ENCODE measurements at places on chromosomes 12 and 14.

- no peak for DNase-seq
Measured at GRCh38 chr12:109466821-109467220, 10.3 kb downstream of the KCTD10 start.

DNA sequence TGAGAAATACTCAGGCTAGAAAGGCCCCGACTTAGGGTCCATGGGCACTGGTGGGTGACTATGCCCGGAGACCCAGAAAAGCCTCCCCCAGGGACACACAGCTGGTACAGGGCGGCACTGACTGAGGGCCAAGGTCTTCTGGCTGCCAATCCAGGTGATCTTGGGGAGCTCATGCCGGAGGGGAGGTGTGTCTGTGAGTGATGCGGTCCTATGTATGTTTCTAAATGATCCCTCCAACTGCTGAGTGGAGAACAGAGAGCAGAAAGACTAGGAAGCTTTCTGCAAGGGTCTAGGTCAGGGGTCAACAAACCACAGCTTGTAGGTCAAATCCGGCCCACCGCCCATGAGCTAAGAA, 391 bp downstream of the SERPINA4 start:
- no peak for DNase-seq

- no peak for DNase-seq
Measured at GRCh38 chr14:95069547-95069946, 87.8 kb downstream of the DICER1 start.

DNA sequence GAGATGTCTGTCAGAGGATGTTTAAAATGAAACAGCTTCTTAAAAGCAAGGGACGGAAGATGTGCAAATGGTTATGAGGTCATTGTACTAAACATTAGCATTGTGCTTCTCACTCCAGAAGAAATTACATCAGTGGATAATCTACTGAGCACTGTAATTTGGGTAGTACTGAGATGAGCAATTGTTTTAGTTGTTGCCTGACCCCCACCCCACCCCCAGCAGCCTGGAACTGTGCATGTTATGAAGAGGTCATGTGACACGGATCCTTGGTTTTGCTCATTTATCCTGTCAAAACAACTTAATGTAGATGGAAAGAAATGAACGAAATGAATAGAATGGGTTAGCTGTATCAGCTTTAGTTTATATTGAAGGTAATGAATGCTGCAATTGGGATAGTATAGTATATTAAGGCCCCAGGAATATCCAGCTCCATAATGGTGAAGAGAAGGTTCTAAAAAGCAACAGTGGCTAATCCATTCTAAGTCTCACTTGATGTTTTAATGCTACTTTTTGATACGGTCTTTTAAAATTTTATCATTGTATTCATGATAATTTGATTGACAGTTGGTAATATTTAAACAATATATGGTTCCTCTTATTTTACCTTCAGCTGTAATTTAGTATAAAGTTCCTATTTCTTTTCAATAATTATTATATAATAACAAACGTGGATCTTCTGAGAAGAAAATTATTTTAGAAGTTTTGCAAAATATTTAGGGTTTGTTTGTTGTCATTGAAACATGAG, 58.5 kb downstream of the WNK1 start:
- no peak for DNase-seq

DNA sequence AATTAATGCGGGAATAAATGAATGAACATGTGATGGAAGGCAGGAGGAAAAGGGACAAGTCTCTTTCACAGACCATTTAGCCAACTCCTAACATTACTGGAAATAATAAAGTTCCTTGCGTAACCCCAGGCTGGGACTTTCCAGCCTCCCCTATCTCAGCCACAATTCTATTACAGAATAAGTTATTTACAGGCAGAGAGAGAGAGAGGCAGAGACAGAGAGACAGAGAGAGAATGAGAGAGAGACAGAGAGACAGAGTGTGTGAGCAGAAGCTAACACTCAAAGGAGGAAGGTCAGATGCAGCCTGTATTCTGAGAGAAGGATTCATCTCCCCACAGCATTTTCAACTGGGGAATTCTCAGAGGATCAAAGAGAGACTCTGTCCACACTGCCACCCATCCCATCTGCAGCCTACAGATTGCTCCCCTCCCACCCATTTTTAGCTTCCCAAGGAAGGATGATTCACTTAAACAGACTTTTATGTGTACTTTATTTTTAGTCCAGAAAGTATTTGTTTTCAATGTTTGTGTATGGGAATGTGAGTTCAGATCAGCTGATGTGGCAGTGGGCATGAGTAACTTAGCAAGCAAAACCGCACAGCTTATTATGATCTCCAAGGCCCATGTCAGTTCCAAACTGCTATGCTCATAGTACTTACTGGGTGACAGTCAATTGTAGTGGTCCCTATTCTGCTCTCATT, 165.7 kb downstream of the CAND1 start:
- no peak for DNase-seq

DNA sequence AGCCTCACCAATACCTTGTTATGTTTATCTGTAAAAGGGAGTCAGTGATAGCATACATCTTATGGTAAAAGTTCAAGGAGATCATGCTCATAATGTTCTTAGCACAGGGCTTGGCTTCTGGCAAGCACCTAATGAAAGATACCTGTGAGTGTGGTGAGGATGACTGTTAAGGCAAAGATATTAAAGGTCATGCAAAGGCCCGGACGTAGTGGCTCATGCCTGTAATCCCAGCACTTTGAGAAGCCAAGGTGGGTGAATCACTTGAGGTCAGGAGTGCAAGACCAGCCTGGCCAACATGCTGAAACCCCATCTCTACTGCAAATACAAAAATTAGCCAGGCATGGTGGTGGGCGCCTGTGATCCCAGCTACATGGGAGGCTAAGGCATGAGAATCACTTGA, 425.9 kb upstream of the TBX3 start:
- no peak for DNase-seq

- no peak for DNase-seq
Measured at GRCh38 chr12:39365364-39366001, 77.4 kb downstream of the KIF21A start.

DNA sequence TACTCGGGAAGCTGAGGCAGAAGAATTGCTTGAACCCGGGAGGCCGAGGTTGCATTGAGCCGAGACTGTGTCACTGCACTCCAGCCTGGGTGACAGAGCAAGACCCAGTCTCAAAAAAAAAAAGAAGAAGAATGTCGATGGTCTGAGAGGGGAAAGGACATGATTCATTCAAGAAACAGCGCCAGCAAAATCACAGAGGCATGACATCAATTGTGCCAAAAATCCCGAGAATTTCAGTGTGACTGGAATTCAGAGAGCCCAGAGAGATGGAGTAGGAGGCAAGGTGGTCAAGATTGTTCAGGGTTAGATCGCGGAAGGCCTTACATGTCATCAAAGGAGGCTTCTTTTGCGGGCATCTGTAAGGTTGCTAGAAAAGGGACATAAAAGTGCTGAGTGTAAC, 483.3 kb downstream of the VRK1 start:
- no peak for DNase-seq

GRCh38 chr14:69193721-69194120, 2.4 kb downstream of the EXD2 start:
- DNase-seq: no peak

DNA sequence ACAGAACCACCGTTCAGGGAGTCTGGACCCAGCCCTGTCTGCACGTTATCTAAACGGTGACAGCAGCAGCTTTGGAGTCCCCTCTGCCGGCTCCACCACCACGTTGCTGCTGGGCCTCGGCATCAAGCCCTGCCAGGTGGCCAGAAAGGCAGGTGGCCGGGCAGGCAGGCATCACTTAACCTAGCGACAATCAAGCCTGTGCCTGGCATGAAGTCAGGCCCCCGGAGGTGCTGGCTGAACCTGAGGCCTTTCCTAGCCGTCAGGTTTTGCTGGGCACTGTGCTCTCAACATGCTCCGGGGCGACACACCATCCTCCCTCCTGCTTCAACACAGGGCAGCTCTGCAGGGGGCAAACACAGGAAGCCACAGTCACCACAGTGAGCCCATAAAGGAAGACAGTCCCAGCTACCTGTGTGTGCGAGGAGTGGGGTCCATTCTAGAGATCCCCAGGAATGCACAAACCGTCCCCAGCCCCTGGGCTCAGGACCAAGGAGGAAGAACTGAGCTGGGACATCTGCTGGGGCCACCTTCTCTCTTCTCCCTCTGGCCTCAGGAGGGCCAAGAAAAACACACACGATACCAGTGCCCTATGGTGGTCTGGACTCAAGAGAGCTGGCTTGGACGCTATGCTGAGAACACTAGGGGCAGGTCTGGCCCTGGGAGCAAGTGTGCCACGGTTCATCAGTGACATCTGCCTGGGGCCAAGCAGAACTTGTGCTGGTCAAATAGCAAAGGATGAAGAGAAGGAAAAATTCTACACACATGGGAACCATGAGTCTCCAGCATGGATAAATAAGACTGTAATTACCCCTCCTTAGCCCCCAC, 44.7 kb downstream of the CCDC88C start:
- DNase-seq: no peak

- no peak for DNase-seq
Measured at GRCh38 chr14:68941820-68942219, 37.3 kb downstream of the ACTN1 start.

DNA sequence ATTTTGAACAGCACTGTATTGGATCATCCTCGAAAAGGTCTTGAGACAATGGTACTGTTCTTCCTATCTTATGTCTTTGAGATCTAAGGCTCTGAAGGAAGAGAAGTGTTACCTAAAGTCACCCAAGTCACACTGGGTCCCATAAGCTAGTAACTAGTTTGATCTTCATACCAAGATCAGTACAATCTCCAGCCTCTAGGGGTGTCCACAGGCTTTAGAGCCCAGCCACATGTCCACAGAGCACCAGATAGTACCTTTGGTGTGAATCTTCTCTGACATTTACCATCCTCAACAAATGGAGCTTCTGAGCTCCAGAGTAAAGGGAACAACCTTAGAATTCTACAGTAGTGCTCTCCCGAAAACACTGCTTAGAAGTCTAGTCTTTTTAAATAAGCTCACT, 78.7 kb downstream of the KSR2 start:
- DNase-seq: no peak

- no peak for DNase-seq
Measured at GRCh38 chr14:26330982-26331381, 266.9 kb downstream of the NOVA1 start.

GRCh38 chr12:108047071-108047550, 82.0 kb upstream of the WSCD2 start:
- DNase-seq: no peak

DNA sequence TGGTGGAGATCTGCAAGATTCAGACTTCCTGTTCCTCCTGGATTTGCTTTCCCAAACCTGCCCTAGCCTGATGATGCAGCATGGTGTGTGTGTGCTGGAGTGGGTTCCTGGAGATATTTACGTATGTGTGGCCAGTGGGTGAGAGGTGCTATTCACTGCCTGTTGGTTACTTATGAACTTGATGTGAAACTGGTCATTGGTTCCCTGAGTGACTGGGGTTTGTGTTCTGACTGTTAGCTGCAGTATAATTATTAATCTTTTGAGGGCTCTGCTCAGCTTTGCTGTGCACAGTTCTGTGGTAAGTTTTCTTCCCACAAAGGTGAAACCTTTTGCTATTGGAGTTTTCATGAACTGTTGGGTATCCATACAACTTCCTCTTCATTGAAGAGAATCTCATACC, 541.8 kb upstream of the FBXO33 start:
- no peak for DNase-seq

DNA sequence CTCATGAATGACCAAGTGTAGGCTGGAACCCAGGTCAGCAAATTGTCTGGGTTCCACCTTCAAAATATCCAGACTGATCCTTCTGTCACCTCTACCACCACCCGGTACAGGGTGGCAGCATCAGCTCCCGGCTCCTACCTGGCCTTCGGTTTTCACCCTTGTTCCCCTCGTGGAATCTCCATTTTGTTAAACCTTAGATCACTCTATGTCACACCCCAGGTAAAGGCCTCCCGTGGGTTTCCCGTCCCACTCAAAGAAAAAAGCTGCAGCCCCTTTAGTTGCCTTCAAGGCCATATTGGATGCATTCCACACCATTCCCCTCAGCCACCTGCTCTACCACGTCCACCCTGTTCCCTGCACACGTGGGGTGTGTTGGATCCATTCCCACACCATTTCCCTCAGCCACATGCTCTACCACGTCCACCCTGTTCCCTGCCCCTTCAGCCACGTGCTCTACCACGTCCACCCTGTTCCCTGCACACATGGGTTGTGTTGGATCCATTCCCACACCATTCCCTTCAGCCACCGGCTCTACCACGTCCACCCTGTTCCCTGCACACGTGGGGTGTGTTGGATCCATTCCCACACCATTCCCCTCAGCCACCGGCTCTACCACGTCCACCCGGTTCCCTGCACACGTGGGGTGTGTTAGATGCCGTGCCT, 23.8 kb downstream of the SLC6A13 start:
- no peak for DNase-seq

GRCh38 chr12:51388069-51388799, 3.0 kb downstream of the GALNT6 start:
- DNase-seq: no peak

- DNase-seq: no peak
Measured at GRCh38 chr14:101707863-101708620, 53.5 kb upstream of the PPP2R5C start.

DNA sequence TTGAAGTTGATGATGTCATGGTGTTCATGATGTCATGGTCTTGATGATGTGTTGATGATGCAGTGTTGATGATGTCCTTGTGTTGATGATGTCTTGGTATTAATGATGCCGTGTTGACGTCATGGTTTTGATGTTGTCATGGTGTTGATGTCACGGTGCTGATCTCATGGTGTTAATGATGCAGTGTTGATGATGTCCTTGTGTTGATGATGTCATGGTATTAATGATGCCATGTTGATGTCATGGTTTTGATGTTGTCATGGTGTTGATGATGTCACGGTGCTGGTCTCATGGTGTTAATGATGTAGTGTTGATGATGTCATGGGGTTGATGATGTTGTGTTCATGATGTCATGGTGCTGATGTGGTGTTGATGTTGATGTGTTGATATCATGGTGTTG, 48.0 kb upstream of the RIMBP2 start:
- no peak for DNase-seq

GRCh38 chr14:103509864-103510723, 12.5 kb downstream of the CKB start:
- no peak for DNase-seq

- DNase-seq: no peak
Measured at GRCh38 chr14:101598571-101599233, 37.4 kb downstream of the DIO3 start.

DNA sequence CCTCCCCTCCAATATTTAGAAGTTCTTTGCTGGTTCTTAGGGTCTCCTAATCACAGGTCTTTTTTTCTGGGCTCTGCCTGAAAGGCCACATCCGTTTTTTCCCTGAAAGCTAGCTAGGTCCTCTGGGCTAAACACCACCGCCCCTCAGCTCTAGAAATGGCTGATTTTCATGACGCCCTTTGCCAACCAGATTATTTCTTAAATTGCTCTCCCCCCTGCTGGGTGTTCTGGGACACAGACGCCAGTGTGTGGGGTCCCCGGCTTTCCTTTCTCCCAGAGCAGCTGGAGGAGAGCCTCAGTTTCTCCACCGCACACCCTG, 45.3 kb upstream of the ATP23 start:
- DNase-seq: no peak

- no peak for DNase-seq
Measured at GRCh38 chr14:40733206-40733605, 873.5 kb upstream of the LRFN5 start.

- DNase-seq: no peak
Measured at GRCh38 chr14:95458459-95458858, 58.0 kb downstream of the SYNE3 start.
